AG04450 (cell line): ENCODE measurements at places on chromosomes 2 and 18.
A peak's percentile ranks its signal among the peaks of the same experiment; 100 is the strongest.

DNA sequence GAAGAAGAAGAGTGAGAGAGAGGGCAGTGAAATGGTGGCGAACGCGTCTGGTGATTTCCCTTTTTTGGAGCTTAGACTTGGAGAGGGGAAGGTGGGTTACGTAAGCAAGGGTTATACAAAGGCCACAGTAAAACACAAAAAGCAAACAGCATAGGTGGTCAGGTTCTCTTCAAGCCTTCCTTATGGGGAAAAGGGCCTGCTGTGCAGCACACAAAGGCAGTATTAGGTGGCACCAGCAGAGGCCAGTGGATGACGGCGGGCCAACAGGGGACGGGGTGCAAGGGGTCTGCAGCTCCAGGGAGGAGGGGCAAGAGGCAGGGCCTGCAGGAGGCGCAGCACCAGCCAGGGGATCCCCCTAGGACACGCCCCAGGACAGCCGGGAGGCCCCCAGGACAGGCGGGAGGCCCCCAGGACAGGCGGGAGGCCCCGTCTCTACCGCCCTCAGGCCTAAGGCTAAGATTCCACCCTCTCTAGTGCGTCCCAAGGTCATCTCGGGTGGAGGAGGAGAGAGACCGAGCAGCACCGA, 32.6 kb upstream of the NPC1 start:
- no peak for DNase-seq

- DNase-seq: no peak
These were observed 611 bp downstream of the TCF7L1 start for GRCh38 chr2:85133751-85134254.

GRCh38 chr18:11113937-11114336, 35.4 kb downstream of the PIEZO2 start:
- no peak for DNase-seq

DNA sequence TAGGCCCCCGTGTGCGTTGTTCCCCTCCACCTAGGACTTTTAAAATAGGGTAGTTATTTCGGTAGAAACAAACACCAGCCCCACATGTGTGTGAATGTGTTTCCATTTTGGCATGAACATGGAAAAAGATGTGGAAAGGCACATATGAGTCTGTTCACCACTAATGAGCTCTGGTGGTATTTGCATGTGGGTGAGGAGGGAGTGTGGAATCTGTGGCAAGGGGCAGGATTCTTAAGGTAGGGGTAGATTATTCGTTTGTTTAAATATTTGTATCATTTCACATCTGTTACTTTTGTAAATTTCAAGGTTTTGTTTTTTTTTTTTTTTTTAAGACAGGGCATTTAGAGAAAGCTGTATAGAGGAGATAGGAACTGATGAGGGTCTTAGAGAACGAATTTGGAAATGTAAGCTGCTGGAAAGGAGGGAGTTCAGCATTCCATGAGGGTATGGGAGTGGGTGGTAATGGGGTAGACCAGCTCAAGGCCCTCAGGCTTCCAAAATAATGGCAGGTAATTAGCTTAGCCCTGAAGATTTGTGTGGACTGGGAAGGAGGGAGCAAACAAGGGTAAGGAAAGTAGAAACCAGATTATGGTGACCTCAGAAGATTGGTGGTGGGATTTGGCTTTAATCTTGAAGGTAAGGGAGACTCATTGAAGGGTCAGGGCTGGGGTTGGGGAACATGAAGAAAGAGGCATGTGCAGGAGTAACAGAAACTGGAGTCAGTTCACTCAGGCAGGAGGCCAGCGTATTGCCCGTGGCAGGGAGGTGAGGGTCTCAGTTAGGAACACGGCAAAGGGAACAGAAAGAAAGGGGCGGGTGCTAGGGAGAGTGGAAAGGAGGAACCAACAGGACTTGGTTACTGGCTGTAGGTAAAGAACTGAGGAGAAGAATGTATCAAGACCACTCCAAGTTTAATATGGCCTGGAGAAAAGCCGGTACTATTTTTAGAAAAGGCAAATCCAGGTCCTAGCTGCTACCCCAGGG, 123.6 kb downstream of the PLB1 start:
- DNase-seq: no peak

- DNase-seq: no peak
These were observed 52.5 kb downstream of the ZNF516 start for GRCh38 chr18:76442413-76443171.

GRCh38 chr2:42185220-42185921, 16.2 kb downstream of the EML4 start:
- no peak for DNase-seq

DNA sequence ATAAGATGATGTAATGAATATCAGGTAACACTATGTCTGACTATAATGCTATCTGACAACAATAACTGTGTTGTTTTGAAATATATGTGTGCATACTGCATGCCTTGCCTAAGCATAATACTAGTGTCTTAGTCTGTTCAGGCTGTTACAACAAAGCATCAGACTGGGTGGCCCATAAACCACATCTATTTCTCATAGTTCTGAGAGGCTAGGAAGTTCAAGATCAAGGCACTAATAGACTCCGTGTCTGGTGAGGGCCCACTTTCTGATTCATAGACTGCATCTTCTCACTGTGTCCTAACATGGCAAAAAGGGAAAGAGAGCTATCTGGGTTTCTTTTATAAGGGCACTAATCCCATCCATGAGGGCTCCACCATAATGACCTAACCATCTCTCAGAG, 80.1 kb downstream of the SUCLG1 start:
- DNase-seq: no peak

DNA sequence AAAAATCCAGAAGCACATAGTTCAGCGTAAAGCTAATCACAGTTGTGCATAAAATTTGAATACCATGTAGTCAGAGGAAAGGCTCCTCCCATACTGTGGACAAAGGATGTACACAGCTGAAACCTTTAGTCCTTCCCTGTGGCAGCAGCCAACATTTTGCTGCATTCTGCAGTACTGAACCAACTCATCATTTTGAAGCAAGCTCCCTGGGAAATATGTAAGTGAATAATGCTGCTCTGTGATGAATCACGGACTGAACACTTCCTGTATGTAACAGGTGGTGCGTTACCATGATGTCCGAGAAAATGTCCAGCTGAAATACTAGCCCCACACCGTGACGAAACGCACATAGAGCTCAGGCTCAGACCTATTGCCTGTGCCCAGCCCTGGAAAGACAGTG, 421.1 kb upstream of the RAB12 start:
- DNase-seq: peak; percentile 67

GRCh38 chr18:48356909-48357631, 52.1 kb downstream of the ZBTB7C start:
- DNase-seq: no peak

DNA sequence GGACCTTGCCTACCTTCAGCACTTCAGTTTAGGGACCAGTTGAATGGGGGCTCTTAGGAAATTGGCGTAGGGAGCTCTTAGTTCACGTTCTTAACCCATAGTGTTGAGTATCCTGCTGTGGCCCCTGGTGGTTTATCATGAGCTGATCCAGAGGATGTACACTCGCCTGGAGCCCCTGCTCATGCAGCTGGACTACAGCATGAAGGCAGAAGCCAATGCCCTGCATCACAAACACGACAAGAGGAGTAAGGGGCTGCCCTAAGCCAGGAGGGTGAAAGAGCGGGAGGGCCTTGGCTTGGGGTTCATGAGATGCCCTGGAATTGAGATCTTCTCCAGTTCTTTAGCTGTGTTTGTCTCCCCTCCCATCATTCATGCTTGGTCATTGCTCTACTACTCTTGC, 2.9 kb downstream of the RETREG2 start:
- DNase-seq: no peak

- DNase-seq: no peak
These were observed 794.9 kb upstream of the ACVR2A start for GRCh38 chr2:147049957-147050356.

DNA sequence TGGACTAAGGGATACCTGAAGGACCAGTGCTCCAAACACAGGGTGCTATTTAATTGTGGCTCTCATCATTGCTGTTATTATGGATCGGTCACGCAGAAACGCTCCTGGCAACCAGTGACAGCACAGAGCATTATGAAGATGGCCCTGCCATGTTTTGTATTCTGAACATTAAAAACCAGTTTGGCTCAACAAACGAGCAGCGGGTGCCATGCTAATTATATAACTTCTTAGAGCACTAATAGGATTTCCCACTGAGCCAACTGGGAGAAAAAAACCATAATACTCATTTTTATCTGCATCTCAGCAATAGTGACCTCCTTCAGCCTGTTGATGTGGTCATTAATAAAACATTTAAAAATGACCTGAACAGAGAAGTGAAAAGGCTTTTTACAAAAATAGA, 212.8 kb downstream of the STK39 start:
- no peak for DNase-seq

DNA sequence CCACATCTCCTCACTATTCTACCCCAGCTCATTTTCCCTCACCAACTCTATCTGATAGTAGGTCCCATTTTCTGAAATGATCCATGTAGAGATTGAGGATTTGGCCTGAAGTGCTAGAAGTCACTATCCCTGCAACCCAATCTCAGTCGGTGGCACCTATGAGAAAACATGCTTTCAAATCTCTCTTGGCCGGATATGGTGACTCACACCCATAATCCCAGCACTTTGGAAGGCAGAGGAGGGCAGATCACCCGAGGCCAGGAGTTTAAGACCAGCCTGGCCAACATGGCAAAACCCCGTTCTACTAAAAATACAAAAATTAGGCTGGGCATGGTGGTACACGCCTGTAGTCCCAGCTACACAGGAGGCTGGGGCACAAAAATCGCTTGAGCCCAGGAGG, 19.1 kb upstream of the MARCHF4 start:
- DNase-seq: no peak

- no peak for DNase-seq
These were observed 176.4 kb downstream of the TMEM247 start for GRCh38 chr2:46655551-46656436.

GRCh38 chr2:1936427-1936980, 192.2 kb upstream of the PXDN start:
- no peak for DNase-seq

DNA sequence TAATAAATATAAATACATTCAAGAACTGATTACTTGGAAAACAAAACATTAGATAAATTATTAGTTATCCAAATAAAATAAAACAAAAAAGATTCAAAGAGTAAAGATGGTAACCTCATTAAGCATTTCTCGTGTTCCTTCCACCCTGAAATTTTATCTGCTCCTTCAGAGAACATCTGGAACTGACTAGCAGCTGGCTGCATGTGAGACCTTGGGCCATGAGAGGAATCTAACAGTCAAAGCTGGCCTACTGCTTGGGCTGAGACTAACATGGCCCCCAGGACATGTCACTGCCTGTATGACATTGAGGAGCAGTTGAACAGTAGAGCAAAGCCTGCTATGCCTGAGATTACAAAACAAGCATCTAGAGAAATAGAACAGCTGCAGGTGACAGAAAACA, 208.5 kb upstream of the ZSWIM2 start:
- DNase-seq: no peak

DNA sequence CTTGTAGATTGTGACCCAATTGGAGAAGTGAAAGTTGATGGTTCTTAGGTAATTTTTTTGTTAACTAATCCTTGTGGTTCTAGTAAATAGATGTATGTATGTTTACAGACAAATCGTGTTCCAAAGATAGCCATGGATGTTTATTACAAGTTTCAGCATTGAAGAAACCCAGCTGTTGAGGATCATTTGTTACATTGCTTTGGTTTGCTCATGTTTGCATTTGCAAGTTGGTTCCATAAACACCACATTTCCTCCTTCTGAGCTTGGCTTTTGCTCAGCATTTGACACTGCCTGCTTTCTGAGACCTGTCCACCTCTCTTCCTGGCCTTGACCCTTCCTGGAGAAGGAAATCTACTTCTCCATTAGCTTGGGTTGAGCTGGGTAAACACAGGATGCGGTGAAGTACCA, 1.8 kb upstream of the CCDC68 start:
- DNase-seq: peak; percentile 79

- no peak for DNase-seq
These were observed 129.2 kb downstream of the MYCN start for GRCh38 chr2:16069663-16069932.

DNA sequence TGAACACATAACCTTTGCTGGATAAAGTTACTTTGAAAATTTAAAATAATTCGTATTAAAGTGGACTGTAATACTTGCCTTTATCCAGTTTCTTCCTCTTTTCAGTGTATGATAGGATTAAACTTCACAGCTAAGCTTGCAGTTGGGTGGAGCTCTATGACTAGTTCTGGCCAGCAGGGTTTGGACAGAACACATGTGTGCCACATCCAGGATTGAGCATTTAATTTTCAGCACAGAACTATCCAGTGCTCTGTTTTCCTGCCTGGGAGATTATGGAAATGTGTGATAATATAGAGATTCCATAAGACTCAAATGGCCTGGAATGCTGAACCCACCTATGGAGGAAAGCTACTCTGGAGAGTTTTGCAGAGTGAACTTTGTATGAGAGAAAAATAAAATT, 200.2 kb downstream of the OSR1 start:
- no peak for DNase-seq

- DNase-seq: no peak
These were observed 88.6 kb upstream of the NARS1 start for GRCh38 chr18:57710226-57710625.

- no peak for DNase-seq
These were observed 150.7 kb upstream of the SLC14A2 start for GRCh38 chr18:45464619-45465018.

DNA sequence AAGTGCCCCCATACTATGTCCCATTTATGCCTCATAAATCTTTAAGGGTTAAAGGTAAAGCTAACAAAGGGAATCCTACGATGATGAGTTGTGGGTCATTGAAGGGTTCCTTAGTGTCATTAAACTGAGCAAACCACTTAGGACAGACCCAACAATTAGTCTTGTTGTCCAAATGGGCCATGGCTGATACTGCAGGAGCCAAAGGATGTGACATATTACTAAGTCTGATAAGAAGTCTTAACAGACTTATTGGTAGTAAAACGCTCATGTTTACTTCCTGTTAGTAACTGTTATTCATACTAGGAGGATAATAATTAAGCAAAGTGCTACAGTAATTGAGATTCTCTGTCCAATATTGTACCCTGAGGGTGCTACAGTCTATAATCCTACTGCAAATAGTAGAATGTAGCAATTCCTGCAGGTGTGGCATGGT, 96.8 kb downstream of the PTPN4 start:
- DNase-seq: no peak

DNA sequence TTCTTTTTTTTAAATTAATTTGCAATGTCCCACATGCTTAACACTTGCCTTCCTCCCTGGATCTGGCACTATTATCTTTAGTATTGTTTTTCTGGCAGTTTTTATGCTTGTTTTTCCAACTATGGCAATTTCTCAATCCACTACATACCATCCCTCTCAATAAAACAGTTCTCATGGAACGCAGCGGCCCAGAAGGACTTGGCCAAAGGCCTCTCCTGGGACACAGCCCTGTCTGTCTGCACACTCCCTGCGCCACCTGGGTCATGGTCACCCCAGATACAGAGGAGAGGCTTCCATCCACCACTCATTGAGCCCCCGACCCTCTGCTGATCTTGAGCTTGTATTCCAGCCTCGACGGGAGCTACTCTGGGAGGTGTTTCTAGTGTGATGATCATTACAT, 91.2 kb downstream of the TWIST2 start:
- DNase-seq: no peak

GRCh38 chr2:173184031-173185004, 108.7 kb downstream of the MAP3K20 start:
- peak; percentile 95 for DNase-seq
